Left lobe of liver (tissue), 2 donors: ENCODE measurements at places on chromosomes 12 and 14.

GRCh38 chr12:2679068-2679815, 115.5 kb upstream of the FKBP4 start:
- DNase-seq: peak; percentile 33

DNA sequence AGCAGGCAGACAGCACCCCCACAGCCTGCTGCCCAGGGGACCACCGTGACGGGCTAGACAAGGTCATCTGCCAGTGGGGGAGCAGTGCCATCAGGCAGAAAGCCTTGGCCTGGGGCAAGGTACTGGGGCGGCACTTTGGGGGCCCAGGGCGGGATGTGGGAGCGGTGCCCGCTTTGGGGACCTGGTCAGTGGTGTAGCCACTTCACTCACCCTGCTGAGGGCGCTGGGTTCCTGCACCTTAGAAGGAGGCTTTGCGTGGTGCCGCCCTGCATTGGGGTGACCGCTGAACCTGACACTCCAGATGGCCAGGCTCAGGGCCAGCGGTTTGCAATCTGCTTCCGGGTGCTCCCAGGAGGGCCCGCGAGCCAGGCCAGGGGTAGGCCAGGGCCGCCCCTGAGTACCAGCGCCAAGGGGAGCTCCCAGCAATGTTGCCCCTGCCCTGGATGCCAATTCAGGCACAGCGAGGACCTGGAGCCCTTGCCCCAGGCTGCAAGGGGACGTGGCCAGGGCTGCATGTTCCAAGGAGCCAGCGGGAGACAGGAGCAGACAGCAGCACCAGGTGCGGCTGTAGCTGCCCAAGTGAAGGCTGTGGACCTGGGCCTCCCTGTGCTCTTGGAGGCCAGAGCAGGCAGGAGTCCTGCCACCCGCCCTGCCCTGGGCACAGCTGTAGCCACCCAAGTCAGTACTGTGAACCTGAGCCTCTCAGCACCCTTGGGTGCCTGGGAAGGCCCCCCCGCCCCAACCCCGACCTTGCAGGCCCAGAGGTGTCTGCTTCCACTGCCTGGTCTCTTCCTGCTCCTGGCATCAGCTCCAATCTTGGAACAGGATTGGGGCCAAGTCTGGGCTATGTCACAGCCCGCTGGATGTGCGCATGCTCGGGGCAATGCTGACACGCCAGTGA, 550.7 kb downstream of the SLC6A15 start:
- no peak for DNase-seq

DNA sequence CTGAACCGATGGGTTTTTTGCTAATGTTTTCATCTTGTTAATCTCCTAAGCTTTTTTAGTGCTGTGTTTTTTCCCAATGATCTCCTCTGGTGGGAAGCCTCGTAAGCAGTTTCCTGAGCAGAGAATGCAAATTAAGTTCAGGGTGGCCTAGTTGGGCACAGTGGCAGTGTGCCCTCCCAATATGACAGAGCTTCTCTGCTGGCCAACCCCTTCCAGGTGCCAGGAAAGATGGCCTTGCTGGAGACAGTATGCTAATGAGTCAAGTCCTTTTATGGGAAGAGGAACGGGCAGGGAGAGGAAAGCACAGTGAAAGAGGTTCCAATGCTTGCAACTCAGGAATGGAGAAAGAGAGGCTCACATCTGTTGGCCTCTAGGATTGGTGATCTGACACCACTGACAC, 115.8 kb downstream of the GCH1 start:
- DNase-seq: peak; percentile 45

- DNase-seq: no peak
Measured at GRCh38 chr12:78249578-78249977, 418.9 kb downstream of the NAV3 start.

- no peak for DNase-seq
Measured at GRCh38 chr12:24730489-24730896, 218.4 kb downstream of the BCAT1 start.

DNA sequence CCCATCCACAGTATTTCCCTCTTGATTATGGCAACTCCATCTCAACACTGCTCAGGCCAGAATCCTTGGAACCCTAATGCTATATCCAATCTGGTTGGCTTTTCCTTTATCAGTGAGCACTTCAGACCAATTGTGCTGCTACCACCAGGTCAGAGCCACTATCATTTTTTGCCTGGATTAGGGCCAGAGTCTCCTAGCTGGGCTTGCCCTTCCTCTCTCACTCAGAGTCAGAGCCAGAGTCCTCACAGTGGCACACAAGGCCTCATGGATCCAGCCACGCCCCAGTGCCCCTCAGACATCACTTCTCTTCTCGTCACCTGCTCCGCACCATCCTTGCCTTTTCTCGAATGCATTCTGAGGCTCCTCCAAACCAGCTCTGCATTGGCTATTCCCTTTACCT, 211.1 kb downstream of the ANO6 start:
- no peak for DNase-seq

GRCh38 chr14:27186048-27186447, 588.2 kb upstream of the NOVA1 start:
- DNase-seq: no peak

DNA sequence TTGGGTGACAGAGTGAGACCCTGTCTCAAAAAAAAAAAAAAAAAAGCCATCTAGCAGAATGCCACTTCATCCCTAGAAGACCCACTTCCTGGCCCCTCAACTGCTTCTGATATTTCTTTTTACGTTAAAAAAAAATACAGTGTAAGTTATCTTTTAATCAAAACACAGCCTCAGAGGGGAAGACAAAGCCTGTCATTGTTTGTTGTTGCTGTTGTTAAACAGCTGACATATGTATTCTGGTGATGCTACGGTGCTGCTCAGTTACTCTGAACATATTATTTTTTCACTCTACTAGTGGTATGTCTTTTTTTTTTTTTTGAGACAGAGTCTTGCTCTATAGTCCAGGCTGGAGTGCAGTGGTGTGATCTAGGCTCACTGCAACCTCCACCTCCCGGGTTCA, 75.4 kb downstream of the PAPLN start:
- DNase-seq: no peak

GRCh38 chr14:104519721-104520120, 59.8 kb upstream of the C14orf180 start:
- DNase-seq: peak; percentile 29

DNA sequence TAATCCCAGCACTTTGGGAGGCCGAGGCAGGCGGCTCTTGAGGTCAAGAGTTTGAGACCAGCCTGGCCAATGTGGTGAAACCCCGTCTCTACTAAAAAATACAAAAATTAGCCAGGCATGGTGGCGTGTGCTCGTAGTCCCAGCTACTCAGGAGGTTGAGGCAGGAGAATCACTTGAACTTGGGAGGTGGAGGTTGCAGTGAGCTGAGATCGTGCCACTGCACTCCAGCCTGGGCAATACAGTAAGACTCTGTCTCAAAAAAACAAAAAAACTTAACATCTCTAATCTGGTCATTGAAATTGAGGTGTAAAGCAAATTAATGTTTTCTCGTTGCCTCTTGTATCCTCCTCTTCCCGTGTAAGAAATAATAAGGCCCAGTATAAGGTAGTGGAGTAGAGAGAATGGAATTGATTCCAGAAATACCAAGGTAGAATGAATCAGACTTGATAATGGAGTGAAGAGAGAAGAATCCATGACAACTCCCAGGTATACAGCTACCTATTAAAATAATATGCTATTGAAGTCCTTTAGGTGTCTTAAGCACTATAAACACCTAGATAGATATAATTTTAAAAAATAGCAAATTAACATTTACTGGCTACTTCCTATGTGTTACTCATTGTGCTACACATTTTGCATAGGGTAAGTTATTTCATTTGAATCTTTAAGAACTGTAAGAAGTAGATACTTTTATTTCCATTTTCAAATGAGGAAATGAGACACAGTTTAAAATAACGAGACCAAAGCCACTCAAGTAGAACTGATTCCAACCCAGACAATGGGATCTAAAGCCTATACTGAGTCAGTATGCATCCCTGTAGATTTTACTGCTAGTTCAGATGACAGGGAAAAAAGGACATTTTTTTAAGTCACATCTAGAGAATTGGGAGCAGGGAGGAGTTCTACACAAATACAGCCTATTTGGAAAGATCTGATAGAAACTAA, 23.2 kb downstream of the RAP1B start:
- no peak for DNase-seq

DNA sequence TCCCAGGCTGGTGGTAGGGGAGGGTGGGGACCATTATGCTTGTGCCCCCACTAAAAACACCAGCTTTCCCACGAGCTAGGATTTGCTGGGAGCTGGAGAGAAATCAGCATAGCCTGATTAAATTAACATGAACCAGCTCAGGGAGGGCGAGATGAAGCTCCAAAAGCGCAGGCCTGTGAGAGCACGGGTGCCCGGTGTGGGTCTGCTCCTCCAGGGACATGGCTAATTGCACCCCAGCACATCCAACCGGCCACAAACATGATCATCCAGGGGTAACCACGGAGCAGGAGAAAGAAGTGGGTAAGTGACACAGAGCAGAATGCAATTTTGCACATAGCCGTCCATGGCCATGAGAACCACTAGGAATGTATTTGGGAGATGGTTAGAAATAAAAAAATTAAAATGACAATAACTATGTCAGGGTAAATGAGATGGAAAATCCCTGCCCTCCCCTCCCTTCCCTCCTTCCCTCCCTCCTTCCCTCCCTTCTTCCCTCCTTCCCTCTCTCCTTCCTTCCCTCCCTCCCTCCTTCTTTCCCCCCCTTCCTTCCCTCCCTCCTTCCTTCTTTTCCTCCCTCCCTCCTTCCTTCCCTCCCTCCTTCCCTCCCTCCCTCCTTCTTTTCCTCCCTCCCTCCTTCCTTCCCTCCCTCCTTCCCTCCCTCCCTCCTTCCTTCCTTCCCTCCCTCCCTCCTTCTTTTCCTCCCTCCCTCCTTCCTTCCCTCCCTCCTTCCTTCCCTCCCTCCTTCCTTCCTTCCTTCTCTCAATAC, 26.9 kb downstream of the CLMN start:
- DNase-seq: peak; percentile 41

- DNase-seq: no peak
Measured at GRCh38 chr14:91350813-91351511, 66.7 kb downstream of the CCDC88C start.

DNA sequence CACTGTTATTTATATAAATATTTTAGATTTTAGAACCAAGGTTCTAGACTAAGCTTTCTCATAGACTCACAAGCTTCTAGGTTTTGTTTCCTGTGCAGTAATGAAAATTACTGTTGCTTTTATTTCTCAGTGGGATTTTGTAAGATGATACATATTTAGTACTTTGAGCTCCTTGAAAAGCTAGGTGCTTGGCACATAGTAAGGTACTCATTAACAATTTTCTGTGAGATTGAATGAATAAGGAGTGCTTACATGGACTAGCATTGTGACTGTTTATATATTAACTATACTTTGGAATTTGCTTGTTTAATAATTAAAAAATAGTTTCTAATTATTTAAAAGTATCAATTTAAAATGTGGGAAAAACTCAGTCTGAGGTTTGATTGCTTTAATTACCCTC, 85.7 kb downstream of the MIA2 start:
- no peak for DNase-seq

DNA sequence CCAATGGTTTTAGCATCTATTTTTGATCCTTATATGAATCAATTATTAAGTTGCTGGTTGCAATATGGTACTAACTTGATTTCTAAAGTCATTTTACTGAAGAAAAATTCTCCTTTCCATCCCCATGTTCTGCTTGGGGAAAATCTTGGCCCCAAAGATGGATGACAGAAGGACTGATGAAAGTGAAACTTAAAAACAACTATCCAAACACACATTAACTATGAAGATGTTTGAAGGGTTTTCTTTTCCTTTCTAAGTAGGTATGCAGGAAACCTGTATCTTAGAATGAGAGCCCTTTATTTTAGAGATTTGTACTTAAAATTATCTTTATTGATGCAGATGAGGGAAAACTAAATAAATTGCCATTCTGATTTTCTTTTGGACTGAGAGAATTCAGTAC, 5.9 kb downstream of the C12orf71 start:
- no peak for DNase-seq

DNA sequence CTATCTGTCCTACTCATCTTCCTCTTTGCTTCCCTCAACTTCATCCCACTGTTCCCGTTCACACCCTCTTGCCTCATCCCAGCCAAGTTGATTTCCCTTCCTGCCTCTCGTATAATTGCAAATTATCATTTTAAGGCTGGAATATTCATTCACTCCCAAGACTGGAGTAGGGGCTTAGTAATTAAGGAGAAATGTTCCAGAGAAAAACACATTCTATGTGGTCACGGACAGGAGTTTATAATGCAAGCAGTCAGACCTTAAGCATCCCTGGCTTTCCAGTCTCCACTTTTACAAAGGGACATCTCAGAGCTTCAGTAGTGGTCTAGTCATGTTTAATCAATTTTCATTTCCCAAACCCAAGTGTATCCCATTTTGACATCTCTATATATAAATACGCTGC, 54.9 kb downstream of the TMEM132D start:
- DNase-seq: no peak

DNA sequence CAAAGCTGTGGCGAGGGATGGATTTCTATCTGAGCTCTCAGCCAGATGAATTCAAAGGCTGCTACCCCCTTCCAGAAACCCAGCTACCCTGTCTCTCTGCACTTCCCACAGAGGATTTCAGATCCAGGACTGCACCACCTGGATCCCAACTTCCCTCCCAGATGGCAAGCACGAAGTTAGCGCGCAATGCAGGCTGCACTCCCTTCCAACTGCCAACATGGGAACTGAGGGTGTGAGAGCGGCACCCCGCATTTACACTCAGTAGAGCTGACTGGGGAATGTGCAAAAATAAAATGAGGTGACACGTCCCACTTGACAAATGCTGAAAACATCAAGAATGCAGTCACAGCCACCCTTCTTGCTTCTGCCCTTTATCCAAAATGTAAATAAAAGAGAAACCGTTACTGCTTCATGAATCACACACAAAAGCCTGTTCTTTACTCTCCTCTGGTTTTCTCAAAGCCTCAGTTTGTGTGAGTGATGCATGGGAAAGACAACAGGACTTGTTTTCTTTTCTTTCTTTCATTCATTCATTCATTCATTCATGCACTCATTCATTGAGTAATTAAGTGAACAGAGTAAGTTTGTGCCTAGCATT, 85.7 kb downstream of the ITPK1 start:
- DNase-seq: no peak

- DNase-seq: peak; percentile 38
Measured at GRCh38 chr12:1843641-1844005, 23.3 kb downstream of the LRTM2 start.

GRCh38 chr12:111825509-111825908, 16.5 kb upstream of the MAPKAPK5 start:
- DNase-seq: no peak

DNA sequence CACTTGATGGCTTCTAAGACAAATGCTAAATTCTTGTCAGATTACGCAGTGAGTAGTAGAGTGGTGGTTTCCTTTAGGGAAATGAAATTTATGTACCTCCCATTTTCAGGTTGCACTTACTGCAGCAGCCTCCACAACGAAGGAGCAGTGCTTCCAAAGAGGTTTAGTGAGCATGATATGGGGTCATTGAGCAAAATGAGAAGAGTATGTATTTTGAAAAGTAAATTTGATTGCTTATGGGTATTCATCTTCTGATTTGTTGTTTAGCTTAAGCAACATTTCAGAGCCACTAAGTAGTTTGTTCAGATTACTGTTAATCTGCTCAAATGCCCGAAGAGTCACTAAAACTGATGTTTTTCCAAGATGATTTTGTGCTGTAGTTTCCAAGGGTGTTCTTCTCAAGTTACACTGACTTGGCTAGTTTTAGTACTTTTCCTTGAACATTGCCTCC, 493.6 kb downstream of the PCNX1 start:
- no peak for DNase-seq
